ENCODE measurements at places on chromosomes 7 and 10. TPM values are rescaled to one million over a fixed set of nuclear protein-coding genes. Genes with fewer than 3 reads are reported as not detected.

The NEBL gene
- 26.2 TPM for total RNA-seq

The NPFFR1 gene
- total RNA-seq = not detected

The DDC gene
- total RNA-seq = not detected

The TMEM225B gene
- not detected for total RNA-seq

The CRHR2 gene
- 0.51 TPM for total RNA-seq

The PDE6C gene
- total RNA-seq = not detected

Data from tongue (tissue), 3 donors.